ENCODE measurements at places on chromosomes 1 and 21.

- DNase-seq: no peak
Measured at GRCh38 chr1:58814251-58815068, 30.6 kb upstream of the JUN start.

GRCh38 chr1:115400426-115400825 lies 62.4 kb upstream of the NGF start:
- DNase-seq: no peak

GRCh38 chr1:2575801-2576663 lies 10.5 kb upstream of the PRXL2B start:
- DNase-seq: no peak

DNA sequence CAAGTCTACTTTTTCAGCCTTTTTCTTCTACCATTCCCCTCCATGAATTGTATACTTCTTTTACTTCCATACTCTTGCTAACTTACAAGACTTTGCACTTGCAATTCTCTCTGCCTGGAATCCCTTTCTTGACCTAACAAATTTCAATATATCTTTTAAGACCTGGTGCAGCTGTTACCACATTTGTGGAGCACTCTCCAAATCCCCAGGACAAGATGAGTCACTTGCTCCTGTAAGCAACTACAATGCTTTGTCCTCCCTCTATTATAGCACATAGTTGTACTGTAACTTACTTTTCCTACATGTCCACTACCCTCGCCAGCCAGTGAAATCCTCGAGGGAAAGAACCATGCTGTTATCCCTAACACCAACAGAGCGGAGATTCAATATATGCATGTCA lies 43.1 kb downstream of the WARS2 start:
- no peak for DNase-seq

DNA sequence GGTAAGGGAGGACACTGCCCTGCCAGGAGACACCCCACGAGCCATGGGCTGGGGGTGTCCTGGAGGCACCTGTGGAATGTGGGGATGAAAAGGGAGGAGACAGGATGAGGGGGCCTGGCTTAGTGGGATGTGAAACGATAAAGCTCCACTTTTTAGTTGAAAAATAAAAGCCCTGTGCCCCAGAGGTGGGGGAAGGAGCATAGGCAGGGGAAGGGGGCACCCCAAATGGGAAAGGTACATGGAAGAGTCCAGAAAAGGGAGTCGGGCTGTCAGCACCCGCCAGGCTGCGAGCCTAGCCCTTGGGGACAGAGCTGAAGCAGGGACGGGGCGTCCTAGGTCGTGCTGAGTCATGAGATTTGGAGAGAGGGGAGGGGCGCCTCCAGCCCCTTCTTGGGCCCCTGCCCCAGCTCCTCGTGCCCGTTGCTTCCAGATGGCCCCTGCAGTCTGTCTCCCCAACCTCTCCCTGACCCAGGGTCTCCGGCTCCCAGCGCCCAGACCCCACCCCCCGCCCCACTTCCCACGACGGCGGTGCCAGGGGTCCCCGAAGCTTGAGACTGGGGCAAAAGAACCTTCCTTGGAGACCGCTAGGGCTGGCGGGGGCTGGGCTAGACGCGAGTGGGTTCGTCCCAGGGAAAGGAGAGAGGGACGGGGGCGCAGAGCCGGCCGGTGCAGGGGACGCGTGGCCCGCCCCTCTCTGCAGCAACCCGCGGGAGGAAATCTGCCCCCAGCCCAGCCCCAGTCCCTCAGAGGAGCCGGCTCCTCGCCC lies 795 bp downstream of the SYT2 start:
- no peak for DNase-seq

GRCh38 chr21:45468051-45468970 lies 63.3 kb downstream of the COL18A1 start:
- DNase-seq: no peak

GRCh38 chr1:43511394-43511793 lies 19.3 kb upstream of the PTPRF start:
- no peak for DNase-seq

DNA sequence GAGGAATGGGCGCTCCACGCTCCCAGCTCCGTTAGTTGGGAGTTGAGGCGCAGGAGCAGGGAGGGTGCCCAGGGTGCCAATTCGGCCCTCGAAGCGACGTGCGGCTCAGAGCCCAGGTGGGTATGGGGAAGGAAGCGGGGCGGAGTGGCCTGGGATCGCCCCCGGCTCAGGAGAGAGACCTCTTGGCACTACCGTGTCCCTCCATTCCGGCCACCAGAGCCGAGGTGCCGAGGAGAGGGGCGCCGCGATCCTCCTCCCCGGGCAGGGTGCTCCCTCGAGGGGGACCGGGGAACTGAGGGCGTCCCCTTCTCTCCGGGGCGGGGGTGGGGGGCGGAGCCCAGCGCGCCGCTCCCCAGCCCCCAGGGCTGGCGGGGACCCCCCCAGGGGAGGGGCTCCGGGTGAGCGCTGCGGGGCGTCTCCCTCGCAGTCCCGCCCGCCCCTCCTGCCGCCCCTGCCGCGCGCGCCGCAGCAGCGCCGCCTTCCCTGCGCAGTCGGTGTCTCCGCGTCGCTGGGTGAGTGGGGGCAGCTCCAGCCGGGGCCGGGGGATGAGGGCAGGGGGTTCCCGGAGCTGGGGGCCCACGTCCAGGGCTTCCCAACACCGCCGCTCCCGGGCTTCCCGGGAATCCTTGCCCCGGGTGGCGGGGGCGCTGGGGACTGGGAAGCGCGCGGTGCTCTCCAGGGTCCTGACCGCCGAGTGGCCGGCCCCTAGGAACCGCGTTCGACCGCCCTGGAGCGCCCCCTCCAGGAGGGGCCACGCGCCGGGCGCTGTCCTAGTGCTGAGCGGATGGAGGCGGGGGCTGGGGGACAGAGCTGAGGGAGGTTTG lies at the start of gene HPCA:
TSS of gene HPCA (plus strand) at position 488 of the 824 bp plus-strand sequence. CDS start 2,408 bp downstream, outside the sequence.
- no peak for DNase-seq

GRCh38 chr1:181077576-181078242 lies 10.8 kb upstream of the IER5 start:
- no peak for DNase-seq

GRCh38 chr1:74324684-74325448 lies 89.7 kb downstream of the TNNI3K start:
- no peak for DNase-seq

DNA sequence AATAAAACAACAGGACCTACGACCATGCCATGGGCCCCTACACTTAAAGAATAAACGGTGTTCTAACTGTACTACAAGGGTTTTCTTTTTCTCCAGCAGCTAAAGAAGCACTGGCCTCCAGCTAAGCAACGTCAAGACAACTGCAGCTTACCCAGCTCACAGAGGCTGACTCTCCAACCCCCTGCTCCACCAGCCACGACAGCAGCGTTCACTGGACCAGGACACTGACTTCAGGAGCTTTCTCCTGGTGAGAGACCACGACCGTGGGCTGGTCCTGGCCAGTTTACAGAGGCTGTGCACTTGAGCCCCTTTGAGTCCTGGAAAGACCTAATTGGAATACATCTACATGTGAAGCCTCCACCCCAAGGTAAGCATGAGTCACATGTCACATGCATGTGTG lies 39.4 kb downstream of the WNT9A start:
- no peak for DNase-seq

DNA sequence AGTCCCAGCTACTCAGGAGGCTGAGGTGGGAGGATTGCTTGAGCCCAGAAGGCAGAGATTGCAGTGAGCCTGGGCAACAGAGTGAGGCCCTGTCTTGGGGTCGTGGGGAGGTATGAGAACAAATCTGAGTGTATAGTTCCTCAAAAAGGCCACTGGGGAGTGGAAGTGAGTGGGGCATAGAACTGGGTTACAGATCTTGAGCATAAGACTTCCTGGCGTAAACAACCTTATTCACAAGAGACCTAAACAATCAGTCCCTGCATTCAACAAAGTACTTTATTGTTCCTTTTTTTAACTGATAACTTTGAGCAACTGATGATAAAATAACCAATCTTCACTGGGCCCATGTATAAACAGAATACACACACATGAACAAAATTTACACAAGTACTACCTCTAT lies 72.7 kb upstream of the MUTYH start:
- DNase-seq: no peak

DNA sequence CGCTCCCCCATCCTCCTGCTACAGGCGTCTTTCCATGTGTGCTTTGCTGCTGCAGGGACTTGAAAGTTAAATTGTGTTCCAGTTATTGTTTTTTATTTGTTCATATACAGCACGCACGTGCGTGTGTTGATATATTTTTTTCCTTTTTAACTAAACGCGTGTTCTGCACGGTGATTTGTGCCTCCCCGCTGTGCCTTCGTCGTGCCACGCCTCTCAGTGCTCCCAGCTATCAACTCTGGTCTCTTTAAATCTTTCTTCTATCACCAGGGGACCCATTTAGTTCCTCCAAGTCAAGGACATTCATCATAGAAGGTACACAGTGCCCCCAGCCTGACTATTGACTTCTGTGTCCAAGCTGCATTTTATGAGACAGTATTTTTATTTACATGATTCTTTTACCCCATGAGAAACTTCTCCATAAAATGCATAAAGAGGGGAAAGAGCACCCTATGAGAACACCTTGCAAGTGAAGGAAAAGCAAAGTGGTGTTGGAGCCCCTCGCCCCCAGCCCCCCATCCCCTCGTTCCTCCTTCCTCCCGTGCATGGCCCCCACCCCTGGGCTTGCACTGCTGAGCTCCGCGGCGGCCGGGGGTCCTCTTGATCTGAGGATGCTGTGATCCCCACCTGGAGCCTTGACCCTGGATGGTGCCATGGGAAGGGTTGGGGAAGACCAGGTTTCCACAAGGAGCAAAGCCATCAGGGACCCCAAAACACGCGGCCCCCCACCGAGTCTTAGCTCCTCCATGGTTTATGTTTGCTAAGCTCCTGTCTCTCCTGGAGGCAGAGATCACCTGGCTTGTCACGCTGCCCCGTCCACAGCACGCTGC lies 45.5 kb downstream of the KCNAB2 start:
- no peak for DNase-seq

GRCh38 chr1:6010554-6010953 lies 18.3 kb upstream of the NPHP4 start:
- no peak for DNase-seq

GRCh38 chr21:45041351-45041805 lies 33.0 kb upstream of the ADARB1 start:
- DNase-seq: no peak

GRCh38 chr1:70487910-70488665 lies 77.0 kb downstream of the CTH start:
- peak; percentile 11 for DNase-seq

- peak; percentile 87 for DNase-seq
Measured at GRCh38 chr1:6511561-6512244, 20.2 kb upstream of the PLEKHG5 start.

DNA sequence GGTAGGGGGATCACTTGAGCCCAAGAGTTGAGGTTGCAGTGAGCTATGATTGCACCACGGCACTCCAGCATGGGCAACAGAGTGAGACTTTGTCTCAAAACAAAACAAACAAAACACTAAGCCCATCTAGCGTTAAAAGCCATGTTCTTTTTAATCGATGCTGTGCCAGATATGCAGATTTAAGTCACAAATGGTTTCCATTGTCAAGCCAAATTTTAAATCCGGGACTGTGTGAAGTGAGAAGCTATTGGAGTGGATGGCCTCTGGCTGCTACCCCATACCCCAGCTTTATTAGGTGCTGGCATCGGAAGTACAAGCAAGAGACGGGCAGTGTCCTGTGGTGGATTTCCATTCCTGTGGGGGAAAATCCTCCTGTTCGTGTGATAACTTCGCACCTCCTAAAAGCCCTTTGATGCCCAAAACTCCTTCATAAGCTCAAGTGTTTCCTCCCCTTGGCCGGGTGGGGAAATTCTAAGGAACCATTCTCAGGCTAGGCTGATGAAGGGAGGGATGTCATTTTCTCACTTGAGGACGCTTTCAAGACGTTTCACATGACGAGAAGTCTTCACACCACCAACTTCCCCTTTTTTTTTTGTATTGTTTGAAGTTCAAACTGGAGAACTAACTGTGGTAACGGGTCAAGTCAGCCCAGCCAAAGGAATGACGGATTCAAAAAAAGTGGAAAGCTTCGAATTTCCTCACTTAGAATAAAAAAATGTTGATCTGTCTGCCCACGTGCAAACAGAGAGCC lies 140.8 kb downstream of the KAZN start:
- DNase-seq: peak; percentile 28

GRCh38 chr1:232020352-232020751 lies 393.8 kb downstream of the DISC1 start:
- DNase-seq: no peak

DNA sequence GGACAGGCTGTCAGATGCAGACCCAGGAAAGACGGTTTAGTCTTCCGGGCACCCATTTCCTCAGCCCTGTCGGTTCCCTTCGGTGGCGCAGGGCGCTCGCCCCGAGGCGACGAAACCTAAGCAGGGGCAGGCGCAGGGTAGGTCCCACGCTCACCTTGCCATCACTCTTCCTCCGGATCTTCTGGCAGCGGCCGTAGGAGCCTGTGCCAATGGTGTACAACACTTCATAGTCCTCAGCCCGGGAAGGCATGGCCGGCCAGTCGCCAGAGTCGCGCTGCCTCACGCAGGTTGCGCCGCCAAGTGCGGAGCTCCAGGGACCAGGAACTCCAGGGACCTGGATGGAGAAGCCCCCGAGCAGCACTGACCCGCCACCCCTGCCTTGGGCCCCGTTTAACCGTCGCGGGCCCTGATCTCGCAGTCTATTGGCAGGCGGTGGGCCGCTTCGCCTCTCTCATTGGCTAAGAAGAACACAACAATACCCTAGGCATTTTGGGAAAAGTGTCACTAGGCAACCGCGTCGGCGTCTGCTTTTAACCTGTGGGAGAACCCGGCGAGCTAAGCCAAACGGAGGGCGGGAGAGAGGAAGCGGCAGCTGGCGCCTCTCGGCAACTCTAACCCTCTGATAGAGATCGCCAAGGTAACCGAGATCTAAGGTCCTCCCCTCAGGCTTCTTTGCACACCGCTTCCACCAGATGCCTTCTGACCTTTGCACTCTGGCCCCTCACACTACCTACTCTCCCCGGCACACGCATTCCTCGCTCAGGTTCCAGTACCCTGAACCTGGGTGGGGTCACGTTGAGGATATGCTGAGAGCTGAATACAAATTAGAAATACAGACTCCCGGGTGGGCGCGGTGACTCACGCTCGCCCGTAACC lies at the start of gene NEK2:
TSS of gene NEK2 (minus strand) at position 392 of the 876 bp plus-strand sequence. CDS start at position 250, 142 bp downstream.
- peak; percentile 98 for DNase-seq

DNA sequence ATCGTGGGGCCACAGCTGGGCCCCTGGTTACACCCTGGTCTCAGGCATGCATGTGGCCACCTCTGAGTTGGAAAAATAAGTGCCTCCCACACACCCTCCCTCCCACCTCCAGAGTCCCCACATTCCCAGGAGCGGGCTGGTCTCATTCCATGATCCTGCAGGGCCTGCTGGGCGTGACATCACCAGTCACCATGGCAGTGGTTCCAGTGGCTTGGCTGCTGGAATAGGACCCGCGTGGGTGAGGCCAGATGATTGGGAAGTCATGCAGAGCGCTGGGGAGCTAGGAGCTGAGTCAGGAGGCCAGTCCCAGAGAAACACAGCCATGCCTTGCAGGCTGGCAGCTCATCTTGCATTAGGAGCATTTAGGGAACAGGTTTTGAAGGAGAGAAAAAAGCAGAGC lies 125.4 kb upstream of the TMEM51 start:
- DNase-seq: no peak
